ENCODE measurements at places on chromosomes 11 and 22.
A peak's percentile ranks its signal among the peaks of the same experiment; 100 is the strongest.

DNA sequence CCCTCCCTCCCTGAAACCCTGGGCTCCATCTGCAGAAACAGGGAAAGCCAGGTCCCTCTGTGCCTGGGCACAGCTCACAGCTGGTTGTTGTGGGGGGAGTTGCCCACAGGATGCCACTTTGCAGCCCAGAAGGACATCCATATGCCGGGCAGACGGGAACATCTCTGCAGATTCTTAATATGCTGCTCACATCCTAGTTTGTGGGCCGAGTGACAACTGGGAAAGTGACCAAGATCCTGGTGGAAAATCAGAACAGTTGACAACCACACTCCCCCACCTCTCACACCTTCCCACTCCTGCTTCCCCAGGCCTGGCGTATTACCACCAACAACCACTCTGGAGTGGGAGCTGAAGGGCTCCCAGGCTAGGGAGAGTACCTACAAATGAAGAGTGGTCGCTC lies 7.3 kb upstream of the SCGB1A1 start:
- DNase-seq, result no peak

- DNase-seq, result no peak
Measured at GRCh38 chr22:43245717-43246116, 58.8 kb upstream of the TTLL12 start.

GRCh38 chr22:31613286-31613903 lies 48.6 kb downstream of the PISD start:
- DNase-seq, result no peak

GRCh38 chr11:116357784-116358544 lies 414.8 kb downstream of the BUD13 start:
- DNase-seq, result no peak

- DNase-seq, result no peak
Measured at GRCh38 chr11:77705195-77705875, 67.7 kb upstream of the CLNS1A start.

DNA sequence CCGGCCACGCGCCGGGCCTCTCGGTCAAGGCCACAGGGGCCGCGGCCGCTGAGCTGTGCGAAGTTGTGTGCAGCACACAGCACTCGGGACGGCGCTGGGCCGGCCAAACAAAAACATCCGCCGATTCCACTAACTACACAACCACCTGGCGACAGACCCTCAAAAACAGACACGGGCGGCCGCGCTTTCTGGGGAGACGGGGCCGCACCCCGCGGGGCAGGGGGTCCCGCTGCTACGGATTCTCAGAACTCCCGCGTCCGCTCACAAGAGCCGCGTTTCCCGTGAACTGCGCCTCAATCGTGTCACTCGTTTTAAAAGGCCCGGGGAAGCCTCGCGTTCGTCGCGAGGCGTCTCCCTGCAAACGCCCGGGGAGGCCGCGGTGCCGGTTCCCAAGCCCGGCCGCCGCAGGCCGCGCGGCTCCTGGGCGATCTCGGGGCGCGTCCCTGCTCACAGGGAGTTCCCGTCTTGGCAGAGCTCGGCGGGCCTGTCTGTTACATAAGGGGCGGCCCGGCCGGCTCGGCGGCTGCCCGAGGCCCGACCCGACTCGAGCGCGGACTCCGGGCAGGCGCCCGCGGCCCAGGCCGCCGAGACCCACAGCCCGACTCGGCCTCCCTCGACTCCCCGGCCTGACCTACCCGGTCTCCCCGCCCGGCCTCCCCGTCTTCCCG lies 936 bp downstream of the BRD1 start:
- peak; percentile 41 for DNase-seq

DNA sequence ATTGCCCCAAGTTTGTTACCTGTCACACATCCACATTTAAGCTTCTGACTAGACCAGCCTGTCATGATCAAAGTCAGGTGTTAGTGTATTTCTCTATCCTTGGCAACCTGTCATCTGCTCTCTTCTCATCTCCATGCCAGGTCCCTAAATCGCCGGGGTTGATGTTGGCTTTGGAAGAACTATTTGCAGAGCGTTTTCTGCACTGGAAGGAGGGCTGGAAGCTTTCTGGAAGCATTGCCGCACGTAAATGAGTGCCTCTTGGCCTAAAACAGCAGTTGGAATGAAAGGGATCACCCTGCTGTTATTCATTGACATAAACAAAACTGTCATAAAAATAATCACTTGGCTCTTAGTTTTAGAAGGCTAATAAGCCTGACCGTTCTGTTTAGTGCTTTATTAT lies 1.4 kb downstream of the TTC12 start:
- DNase-seq, result no peak

GRCh38 chr22:33588860-33589259 lies 331.4 kb downstream of the LARGE1 start:
- DNase-seq, result no peak

DNA sequence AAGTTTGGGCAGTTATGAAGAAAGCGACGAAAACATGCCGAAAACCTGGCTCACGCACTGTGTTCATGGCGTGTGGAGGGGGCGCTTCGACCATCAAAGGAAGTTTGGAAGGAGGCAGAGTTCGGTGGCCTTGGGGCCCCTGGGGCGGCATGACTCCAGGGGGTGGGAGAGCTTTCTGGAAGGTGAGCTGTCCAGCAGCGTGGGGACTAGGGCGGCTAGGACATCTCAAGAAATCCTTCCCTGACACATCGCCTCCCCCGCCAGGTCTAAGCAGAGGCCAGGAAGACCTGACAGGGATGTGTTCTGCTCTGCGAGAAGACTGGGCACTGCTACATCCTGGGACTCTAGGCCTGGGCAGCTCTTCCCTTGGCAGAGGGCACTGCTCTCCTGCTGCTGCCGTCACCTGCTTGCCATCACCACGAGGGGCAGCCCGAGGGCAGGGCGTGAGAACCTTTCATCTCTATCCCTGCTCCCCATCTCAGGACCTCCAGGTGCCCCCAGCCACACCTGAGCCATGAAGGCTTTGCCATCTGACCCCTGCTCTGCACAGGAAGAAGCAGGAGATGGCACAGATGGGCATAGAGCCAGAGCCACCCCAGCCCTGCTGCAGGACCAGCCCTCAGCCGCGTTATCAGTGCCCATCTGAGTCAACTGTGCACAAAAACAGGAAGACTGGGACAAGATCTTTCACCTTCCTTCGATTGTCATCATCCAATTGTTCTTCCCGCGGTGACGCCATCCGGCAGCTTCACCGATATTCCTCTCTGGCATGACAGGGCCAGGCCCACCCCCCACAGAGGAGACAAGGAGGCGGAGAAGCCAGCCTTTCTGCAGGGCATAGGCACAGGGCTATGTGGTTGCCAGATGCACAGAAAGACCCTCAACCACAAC lies 12.7 kb downstream of the LINC01488 start:
- no peak for DNase-seq

DNA sequence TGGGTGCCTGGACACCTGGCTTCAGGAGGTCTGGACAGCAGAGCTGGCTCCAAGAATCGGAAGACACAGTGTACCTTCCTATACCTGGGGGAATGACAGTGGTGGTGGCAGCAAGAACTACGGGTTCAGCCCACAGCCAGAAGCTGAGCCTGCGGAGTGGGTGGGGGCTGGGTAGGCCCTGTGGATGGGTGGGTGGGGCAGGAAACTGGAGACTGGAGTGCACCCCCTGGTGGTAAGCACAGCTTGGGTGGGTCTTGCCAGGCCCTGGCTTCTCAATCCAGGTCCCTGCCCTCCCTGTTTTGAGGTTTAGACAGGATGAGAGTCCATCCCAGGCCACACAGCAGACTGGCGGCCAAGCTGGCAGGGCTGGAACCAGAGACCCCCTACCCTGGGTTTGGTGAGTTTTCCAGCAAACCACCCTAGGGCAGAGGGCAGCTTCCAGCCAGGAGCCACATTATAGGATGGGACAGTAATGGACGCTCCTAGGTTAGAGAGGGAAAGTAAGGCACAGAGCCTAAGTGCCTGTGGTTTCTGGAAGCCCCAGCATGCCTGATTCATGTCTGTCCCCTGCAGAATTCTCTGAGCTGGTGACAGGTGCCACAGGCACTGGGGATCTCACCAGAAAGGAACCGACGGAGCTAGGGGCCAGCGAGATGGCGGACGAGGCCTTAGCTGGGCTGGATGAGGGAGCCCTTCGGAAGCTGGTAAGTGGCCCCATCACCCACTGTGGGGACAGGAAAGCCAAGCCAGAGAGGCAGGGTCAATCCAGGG lies 1.7 kb downstream of the SMTN start:
- DNase-seq, result peak; percentile 42

DNA sequence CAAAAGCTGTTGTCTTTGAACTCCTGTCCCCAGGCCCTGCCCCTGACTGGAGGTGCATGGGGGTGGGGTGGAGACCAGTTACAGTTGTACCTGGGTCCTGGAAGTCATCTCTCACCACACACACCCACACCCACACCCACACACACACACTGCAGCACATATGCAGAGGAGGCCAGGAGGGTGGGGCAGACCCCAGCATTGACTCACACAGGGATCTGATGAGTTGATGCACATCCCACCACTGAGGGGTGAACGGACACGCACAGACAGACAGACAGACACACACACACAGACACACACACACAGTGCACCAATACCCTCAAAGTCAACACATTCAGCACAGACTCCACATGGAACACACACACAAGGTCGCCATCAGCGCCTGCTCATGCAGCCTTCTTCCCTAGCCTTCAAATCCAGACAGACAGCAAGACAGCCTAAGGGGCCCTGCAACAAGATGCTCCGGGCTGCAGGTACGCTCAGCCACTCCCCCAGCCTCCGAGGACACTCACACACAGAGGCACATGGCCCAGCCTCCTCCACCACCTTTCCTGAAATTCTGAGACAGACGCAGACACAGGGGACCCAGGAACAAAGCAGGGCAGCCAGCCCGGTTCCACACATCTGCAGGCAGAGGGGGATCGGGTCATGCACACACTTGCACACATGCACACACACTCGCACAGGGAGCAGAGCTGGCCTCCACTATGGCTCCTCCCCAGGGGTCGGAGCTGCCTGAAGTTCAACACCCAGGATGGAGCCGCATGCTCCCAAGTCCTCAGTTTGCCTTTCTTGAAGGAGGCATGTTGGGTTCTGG lies 26.5 kb downstream of the SYT7 start:
- no peak for DNase-seq

DNA sequence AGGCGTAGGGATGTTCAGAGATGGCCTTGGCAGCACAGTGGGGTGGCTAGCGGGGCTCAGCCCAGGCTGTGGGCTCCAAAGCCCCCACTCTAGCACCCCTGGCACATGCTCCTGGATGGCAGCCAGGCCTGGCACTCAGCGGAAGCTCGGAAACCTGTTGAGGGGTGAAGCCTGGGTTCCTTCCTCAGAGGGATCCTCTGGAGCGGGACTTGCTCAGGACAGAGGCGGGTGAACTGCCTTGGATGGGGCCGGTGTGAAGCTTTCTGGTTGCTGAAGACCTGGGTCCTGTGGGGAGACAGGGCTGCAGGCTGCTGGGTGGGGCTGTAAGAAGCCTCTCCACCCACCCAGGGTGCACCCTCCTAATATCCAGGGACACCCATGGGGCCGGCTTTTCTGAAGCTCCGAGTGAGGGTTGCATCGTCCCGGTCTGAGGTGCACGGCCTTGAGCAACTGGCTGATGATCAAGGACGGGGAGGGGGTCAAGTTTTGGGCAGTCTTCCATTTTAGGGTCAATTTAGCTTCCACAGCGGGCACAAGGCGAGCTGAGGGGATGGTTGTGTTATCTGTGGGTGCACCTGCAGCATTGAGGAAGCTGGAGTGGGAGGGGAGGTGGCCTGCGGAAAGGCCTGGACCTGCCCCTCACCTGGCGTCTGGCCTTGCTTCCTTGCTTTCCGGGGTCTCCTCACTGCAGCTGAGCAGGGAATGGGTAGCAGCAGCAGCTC lies 5.2 kb downstream of the MRGPRE start:
- DNase-seq, result no peak

- DNase-seq, result peak; percentile 54
Measured at GRCh38 chr11:100932474-100933100, 197.0 kb downstream of the PGR start.

DNA sequence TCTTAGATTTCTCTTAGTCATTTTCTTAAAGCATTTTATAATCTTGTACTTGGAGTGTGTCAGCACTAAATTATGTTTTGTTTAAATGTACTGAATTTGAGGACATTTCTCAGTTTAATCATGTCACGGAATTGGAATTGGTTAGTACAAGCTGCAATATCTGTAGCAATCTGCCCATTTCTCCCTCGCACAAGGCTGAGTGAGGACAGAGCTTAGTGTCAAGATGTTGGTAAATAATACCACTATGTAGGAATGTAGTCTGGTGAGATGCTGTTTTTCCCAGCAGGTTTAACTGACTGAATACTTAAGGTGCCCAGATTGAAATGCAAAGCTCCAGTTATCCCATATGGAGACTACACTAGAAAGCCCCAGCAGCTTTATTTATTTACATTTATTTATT lies 30.6 kb downstream of the SREBF2 start:
- DNase-seq, result no peak

- no peak for DNase-seq
Measured at GRCh38 chr11:118170882-118171268, 5.6 kb downstream of the SCN2B start.

DNA sequence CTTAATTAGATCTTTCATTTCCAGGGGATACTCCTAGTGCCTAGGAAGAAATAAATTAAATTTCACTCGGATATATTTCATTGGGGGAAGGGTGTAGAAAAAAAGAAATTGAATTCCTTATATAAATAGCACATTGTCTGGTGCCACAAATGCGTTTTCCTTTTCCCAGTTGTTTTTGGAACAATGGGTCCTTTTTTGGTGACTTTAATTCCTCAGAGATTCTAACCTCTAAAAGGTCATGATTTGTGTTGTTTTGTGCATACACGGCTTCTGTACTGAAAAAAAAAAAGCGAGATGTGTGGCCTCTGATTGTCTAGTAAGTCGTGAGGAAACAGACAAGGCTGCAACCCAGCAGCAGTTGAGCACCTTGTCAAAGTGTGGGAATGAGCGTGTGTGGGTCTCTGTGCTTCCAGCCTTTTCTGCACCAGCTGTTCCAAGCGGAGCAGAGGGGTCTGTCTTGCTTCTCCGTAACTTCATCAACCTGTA lies 64.5 kb upstream of the CRTAM start:
- DNase-seq, result no peak

GRCh38 chr11:14578541-14578956 lies 58.4 kb upstream of the PSMA1 start:
- DNase-seq, result no peak

DNA sequence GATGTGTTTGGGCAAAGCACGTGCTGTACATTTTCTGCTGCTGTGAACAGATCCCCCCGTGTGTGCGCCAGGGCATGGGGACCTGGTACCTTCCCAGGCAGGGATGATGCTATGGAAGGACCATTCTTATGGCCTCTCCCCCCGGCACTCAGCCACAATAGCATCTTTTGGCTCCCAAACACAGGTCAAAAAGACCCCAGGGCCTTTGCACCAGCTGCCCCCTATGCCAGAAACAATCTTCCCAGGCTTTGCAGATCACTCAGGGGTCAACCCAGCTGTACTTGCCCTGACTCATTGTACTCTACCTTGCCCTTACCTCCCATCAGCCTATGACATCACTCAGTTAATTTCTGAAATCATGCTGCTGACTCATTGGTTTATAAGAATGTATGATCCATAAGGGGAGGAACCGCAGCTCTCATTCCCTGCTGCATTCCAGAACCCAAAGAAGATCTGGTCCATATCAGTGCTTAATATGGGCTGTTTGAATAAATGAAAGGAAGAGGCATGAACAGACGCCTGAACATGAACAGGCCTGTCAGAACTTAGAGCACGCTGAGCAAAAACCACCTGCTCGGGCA lies 100.7 kb downstream of the CELSR1 start:
- DNase-seq, result no peak
